ENCODE measurements at places on chromosomes 1 and 21.

- DNase-seq = no peak
Observed at GRCh38 chr1:44919400-44919799, 67.0 kb downstream of the EIF2B3 start.

DNA sequence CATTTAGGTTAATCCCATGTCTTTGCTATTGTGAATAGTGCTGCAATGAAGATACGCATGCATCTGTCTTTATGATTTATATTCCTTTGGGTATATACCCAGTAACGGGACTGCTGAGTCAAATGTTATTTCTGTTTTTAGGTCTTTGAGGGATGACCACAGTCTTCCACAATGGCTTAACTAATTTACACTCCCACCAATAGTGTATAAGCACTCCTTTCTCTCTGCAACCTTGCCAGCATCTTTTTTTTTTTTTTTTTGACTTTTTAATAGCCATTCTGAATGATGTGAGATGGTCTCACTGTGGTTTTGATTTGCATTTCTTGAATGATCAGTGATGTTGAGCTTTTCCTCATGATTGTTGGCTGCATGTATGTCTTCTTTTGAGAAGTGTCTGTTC, 33.5 kb downstream of the ASH1L start:
- no peak for DNase-seq

- no peak for DNase-seq
Observed at GRCh38 chr1:53949023-53949990, 3.2 kb downstream of the LRRC42 start.

GRCh38 chr1:51265618-51266017, 29.5 kb downstream of the RNF11 start:
- no peak for DNase-seq

DNA sequence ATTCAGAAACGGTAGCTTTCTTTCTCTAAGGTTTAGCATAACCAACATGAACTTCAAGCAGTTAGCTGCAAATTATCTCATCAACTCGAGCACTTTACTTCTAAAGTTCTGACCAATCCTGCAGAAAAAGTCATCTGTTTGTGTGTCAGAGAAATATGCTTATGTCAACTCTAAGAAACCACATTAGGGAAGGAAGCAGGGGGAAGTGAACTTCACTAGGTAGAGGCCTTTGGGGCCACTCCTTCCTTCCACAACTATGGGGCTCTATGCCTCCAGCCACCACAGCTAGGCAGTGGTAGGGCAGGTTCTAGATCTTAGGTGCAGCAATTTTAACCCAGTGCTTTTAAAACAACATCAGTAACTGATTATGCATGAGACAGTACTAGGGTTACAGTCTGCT, 375.9 kb downstream of the DSCAM start:
- no peak for DNase-seq

- no peak for DNase-seq
Observed at GRCh38 chr1:35561297-35561971, 3.8 kb downstream of the NCDN start.

GRCh38 chr1:148334339-148335130, 148.6 kb downstream of the PPIAL4G start:
- DNase-seq = no peak

DNA sequence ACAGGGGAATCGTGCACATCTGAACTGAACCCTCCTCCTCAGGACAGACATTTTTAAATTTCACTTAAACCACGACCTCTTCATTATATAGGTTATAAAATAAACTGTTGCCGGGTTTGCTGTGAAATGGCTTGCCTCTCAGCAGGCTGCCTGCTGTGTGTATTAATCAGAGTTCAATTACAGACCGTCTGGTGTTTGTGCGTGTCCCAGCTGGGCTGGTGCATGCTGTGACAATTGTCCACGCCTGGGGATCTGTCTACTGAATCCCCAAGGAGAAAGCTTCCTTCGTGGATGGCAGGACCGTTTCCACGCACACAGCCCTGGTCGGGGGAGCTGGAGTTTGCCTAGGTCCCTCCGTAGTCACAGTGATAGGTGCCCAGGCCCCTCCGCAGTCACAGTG, 13.4 kb upstream of the AGPAT3 start:
- DNase-seq = no peak

DNA sequence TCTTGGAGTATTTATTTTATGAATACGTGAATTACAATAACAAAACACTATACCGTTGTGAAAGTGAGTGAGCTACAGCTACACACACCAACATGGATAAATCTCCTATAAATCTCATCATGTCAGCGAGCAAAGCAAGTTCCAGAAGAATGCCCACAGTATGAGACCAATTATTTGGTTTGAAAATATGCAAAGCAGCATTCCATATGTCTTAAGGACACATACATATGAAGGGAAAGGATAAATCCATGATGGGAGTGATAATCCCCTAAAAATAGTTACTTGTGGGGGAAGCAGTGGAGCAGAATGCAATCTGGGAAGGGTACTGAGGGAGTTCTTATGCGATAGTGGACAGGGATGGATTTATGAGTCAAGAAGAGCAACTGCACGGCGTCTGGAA, 261.3 kb downstream of the DISC1 start:
- no peak for DNase-seq

DNA sequence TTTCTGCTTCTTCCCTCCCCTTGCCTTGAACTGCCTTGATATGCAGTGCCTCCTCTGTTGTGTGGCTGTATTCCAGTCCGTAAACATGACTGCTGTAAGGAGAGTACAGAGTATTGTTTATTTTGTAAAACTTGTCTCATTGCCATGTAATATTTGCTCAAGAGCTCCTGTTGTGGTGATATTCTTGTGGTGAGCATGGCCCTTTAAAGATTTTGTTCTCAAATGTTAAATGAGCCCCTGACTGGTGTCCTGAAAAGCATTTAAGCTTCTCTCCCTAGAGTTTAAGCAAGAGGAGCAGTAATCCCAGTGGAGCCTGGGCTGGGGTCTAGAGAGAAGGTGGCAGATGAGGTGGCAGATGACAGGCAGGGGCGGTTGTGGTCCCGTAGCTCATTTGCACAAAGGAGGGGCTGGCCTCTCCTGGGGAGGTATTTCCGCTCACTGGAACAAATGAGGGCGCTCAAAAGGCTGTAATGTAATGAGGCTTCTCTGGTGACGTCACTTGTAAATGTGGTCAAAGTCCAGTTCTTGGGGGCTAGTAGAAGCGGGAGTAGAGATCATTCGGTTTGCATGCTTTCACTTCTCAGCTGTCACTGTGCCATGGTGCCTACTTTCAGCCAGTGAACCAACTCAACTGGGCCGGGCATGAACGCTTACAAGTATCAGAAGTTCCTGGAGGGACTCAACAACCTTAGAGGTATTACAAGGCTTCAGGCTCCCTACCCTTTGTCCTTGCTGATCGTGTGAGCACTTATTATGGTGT, 46.0 kb upstream of the MACF1 start:
- DNase-seq = no peak

- no peak for DNase-seq
Observed at GRCh38 chr1:155022136-155022926, 11.2 kb downstream of the DCST2 start.

GRCh38 chr1:205601205-205601604, 30.6 kb downstream of the ELK4 start:
- DNase-seq = no peak

GRCh38 chr1:230231774-230232145, 164.7 kb downstream of the GALNT2 start:
- no peak for DNase-seq

DNA sequence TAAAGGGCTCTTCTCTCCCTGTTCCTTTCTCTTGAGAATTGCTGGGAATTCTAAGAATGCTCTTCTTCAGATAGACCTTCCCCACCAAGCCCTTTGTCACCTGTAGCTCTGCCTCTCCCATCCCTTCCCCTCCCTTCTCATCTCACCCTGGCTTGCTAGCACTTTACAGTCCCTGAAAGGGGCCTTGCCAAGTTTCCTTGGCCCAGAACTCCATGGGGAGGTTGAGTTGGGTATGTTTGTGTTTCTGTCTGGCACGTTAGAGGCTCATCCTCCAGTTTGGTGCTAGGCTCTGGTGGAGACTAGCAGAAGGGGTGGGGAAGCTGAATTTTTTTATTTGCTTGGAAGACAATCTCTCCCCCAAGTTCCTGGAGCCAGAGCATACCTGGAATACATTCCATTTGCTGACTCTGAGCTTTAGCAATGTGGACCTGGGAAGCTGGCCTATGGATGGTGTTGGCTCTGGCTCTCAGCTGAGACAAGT, 4.9 kb downstream of the CGN start:
- DNase-seq = no peak

- no peak for DNase-seq
Observed at GRCh38 chr1:77776007-77776700, 3.3 kb upstream of the MIGA1 start.

GRCh38 chr1:47536646-47537118, 98.8 kb downstream of the FOXD2 start:
- DNase-seq = no peak

DNA sequence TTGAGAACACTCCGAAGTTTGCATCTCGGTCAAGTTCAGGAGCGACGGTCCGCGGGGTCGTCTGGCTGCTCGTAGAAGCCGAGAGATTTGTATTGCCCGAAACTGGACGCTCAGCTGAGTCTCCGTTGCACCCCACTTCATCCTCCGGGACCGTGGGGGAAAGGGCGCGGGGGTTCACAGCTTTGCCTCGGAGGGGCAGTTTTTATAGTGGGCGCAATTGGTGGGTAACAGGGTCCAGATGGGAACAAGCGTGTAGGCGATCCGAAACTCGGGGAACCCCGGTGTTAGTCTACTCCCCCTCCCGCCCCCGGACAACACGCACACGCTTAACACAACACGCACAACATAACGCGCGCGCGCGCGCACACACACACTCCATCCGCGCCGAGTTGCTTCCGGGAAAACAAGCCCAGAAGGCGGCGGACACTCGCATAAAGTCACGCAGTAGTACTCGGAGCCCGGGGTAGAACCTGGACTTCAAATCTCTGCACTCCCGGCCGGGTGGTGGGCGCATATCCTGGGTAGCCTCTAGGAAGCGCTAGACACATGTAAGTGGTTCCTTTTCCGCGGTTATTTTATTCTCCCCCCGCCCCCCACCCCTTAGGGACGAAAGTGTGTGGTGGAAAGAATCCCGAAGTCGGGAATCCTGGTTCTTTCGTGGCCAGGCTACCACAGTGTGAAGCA, 1.1 kb upstream of the JUN start:
- DNase-seq = no peak

- DNase-seq = no peak
Observed at GRCh38 chr1:204882479-204882878, 11.8 kb downstream of the NFASC start.

- peak; percentile 11 for DNase-seq
Observed at GRCh38 chr1:89757532-89757931, 63.3 kb upstream of the LRRC8D start.
